ENCODE measurements at places on chromosomes 3 and 15.

DNA sequence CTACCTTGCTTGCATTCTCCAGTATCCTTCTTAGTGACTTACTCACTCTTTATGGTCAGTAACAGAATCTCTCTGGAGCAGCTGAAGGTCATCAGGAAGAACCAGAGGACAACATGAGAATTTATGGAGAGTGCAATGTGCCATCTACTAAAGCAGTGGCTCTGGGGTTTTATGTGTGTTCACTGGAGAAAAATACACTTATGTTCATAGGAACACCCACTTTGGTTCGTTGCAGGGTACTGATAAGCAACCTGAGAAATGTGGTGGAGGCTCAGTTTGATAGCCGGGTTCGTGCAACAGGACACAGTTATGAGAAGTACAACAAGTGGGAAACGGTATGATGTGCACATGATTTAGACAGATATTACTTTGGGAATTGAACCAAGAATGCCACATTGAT is 12.8 kb downstream of the CPB1 start:
- DNase-seq = no peak

DNA sequence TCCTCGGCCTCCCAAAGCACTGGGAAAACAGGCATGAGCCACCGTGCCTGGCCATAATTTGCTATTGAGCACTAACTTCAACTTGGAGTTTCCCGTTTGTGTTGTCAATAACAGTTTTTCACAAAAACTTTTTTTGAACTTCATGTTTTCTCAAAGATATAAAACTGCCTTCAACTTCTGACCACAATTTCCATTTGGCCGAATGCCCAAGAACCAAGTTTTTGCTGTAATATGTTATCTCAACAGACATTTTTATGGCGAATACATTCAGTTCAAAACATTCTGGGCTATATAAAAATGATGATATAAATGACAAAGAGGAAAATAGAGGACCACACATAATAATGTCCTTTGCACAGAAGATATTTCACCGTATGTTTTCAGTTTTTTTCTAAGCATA is 56.4 kb downstream of the NEDD4 start:
- no peak for DNase-seq

DNA sequence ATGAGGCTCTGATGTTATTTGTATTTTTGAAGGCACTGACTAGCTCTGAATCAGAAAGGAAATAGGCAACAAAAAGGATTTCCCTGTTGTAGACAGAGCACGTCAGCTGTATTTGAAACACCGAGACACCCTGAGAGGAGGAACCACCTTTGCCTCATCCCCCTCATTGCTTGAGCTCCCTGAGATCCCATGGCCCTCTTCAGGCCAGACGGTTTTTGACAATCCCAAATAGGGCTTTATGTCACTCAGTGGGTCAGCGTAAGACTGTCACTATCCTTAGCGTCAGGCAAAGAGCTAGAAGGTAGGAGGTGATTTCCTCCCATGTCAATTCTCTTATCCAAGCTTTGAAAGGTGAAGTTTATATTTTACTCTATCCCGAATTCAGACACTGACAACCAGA is 254.3 kb downstream of the ZNF621 start:
- DNase-seq = no peak

GRCh38 chr3:114308377-114308776 is 14.5 kb downstream of the TIGIT start:
- no peak for DNase-seq

DNA sequence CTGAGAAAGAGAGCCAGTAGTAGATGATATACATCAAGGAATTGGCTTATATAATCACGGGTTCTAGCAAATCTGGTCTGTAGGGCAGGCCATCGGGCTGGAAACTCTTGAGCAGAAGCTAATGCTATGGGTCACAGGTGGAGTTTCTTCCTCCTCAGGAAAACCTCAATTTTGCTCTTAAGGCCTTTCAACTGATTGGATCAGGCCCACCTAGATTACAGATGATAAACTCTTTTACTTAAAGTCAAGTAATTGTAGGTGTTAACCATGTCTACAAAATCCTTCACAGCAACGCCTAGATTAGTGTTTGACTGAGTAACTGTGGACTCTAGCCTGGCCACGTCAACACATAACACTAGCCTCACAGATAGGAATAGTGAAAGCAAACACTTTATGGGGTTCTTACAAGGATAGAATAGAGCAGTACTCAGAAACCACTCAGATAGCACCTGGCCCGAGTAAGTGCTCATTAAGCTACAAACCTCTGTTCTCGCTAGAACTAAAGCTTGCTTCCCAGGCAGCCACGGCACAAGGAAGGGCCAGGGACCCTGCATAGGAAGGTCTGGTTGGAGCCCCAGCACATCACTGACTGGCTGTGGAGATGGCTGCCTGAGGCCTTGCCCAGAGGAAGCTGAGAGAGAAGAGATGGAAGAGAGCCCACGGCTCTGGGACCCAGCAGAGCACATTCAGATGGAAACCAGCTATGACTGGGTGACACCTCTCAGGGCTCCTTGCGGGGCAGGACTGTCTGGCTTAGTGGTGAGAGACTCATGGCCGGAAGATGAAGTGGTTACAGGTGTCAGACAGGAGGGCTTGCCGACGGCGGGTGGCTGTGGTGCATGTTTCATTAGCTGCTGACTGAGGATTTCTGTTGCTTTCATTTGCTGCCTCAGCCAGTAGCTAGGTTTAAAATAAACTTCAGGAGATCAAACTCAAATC is 202.5 kb upstream of the TLE3 start:
- no peak for DNase-seq

- DNase-seq = no peak
Observed at GRCh38 chr3:148742118-148742517, 44.4 kb downstream of the AGTR1 start.

DNA sequence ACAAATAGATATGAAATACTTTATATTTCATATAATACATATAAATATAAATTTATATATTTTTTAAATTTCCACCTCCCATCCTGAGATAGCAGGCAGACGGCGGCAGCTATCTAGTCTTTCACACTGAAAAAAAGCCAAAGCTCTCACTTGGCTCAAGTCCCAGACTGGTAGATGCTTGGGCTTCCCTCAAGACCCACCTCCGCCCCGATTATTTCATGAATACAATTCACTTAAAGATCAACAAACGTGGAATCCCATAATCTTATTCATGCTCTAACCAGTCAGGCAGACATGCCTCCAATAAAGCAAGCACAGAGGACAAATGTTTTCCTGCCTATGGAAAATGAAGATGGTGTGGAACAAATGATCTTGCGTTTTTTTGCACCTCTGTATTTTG is 275.9 kb upstream of the NR2F2 start:
- DNase-seq = no peak

DNA sequence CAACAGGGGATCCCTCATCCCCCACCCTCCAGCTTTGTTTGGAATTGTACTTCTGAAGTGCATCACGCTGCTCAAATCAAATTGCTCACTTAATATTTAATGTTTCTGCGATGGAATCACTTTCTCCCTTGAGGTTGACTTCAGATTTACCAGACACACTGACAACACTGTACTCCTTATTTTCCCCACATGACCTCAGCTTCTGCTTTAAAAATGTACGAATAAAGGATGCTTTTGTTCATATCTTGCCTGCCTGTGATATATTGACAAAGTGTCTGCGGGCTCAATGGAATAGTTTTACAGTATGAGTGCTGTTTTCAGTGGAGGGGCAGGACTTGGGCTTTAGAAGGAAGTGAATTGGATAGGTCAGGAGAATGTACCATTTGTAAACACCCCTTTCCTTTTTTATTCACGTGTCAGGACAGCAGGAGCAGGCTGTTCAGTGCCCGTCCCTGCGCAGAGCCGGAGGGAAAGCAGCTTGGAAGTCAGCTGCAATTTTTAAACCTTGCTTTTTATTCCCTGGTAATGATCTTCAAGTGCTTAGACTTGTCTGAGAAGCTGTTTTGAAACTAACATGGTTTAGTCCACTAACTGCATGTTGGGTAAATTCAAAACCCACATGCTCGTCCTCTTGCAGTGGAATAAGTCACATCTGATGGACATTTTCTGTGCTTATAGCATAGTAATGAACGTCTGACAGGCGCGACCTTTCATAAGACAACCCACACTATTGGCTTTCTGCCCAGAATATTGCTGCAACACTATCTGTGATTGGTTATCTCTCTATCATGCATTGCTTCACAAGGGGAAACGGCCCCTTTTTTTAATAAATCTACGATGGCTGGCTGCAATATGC is 29.9 kb downstream of the MBNL1 start:
- DNase-seq = peak; percentile 95

- DNase-seq = no peak
Observed at GRCh38 chr15:89326316-89326715, 8.3 kb downstream of the POLG start.

GRCh38 chr3:167762296-167762695 is 26.8 kb downstream of the SERPINI1 start:
- no peak for DNase-seq

- DNase-seq = no peak
Observed at GRCh38 chr3:50660386-50660785, 14.3 kb upstream of the DOCK3 start.

- DNase-seq = no peak
Observed at GRCh38 chr3:39013289-39013688, 38.5 kb downstream of the SCN11A start.

Data from Karpas-422 (cell line).